ENCODE measurements at places on chromosomes 12 and 14.

DNA sequence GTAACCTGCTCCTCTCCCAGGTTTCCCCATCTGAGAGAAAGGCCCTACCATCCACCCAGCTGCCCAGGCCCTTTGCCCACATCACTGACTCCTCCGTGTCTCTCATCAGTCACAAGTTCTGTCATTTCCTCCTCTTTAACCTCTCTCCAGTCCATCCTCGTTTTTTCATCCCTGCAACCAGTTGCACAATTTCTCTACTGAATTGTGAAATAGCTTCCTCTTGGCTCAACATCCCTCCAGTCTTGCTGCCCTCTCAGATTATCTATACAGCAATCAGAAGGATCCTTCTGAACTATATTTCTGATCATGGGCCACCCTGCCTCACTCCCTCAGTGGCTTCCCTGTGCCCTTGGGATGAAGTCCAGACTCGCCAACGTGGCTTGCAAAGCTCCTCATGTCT lies 6.8 kb downstream of the FAM161B start:
- DNase-seq, result no peak

- no peak for DNase-seq
These were observed 29.6 kb downstream of the EEA1 start for GRCh38 chr12:92899386-92900001.

DNA sequence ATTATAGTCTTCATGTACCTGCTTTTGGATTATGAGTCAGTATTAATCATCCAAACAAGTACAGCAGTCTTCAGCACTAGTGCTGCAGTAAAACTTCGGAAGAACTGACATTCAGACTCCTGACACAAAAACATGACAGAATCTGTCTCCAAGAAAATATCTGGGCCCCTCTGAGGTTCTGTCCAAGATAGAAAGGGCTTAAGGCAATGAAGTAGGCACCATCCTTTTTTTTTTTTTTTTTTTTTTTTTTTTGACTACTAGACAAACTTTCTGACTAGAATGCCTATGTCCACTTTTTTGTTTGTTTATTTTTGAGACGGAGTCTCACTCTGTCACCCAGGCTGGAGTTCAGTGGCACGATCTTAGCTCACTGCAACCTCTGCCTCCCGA lies 112.5 kb downstream of the MED13L start:
- no peak for DNase-seq

GRCh38 chr12:96190413-96191108 lies 3.6 kb upstream of the ELK3 start:
- DNase-seq, result no peak

DNA sequence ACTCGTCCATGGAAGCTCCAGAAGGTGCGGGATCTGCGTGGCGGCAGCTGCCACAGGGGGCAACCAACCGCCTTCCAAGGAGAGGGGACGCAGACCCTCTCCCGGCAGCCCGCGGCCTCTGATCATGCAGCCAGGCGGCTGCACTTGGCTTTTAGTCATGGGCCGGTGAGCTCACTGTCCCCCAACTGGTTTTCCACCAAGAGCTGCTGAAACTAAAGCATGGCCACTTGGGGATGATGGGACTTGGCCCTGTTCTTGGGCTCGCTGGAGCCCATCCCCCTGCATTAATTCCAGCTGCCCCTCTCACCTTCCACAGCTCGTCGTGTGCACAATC lies 39.1 kb downstream of the CCDC85C start:
- no peak for DNase-seq

- DNase-seq, result no peak
These were observed 400.5 kb downstream of the ETNK1 start for GRCh38 chr12:23025372-23026016.

DNA sequence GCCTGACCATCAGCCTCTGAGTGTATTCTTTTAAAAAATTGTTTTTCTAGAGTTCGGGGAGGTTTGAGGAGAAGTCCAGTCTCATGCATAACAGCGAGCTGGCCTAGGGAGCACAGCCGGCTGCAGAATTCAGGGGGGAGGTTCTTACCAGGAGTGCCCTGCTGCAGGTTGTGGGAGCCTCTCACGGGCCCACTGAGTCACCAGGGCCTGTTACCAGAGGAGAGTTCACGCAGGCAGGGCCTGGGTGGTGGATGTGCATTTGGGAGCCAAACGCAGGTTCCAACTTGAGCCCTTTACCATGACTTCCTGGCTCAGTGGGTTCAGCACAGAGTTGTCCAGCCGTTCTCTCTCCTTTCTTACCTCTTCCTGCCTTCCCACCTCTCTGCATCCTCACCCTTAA lies 14.4 kb downstream of the CD9 start:
- DNase-seq, result no peak

GRCh38 chr12:122951406-122951805 lies 14.9 kb downstream of the ABCB9 start:
- DNase-seq, result no peak

DNA sequence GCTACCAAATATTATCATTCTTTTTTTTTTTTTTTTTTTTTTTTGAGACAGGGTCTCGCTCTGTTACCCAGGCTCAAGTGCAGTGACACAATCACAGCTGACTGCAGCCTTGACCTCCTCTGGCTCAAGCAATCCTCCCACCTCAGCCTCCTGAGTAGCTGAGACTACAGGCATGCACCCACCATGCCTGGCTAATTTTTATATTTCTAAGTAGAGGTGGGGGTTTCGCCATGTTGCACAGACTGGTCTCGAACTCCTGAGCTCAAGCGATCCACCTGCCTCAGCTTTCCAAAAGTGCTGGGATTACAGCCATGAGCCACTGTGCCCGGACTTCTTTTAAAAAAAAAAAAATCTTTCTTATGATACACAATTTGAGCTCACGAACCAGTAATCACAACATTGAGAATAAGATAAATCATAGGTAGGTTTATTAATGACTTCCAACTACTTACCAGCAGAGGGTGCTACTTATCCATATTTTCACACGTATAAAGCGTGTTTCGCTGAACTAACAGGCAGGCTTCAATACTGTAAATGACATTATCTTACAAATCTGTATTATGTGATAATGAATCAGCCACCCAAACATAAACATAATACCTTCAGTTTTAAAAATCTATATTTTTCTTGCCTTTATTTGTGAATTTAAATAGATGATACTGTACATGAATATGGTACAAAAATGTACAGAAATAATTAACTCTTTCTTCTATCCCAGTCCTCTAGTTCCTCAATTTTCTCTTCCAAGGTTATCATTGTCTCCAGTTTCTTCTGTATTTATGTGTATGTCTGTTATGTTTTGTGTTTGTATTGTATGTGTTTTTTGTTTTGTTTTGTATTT lies 42.5 kb upstream of the BCAT1 start:
- DNase-seq, result no peak

- DNase-seq, result no peak
These were observed 86.2 kb downstream of the HELB start for GRCh38 chr12:66388517-66388916.

DNA sequence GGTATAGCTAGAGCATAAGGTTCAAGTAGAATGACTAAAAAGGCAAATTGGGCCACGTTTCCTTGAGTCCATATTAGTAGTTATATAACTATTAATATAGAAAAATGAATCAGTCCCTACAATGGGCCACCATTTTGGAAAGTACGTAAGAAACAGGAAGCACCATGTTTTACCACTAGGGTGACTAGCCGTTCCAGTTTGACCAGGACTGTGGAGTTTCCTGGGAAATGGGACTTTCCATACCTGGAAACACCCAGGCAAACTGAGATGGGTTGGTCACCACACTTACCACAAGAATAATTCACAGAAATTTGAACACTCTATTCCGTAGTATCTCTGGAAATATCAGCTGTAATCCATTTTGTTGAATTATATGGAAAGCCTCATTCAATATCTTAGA lies 2.1 kb upstream of the MAGOHB start:
- no peak for DNase-seq

DNA sequence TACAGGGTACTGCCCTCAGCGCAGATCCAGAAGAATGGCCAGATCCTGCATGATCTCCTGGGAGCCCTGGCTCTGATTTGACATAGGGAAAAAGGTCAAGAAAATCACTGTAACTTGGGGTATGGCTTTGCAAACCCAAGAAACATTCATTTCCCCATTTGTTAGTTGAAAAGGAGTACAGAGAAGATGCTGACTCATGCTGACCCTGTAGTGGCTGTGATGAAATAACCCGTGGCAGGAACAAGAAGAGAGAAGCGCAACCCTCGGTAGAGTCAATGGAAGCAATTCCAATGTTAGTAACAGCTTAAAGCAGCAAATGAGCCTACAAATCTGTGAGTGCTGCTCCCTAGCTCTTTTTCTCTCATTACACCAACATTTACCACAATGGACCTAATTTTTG lies 281.6 kb upstream of the NPAS3 start:
- DNase-seq, result no peak

DNA sequence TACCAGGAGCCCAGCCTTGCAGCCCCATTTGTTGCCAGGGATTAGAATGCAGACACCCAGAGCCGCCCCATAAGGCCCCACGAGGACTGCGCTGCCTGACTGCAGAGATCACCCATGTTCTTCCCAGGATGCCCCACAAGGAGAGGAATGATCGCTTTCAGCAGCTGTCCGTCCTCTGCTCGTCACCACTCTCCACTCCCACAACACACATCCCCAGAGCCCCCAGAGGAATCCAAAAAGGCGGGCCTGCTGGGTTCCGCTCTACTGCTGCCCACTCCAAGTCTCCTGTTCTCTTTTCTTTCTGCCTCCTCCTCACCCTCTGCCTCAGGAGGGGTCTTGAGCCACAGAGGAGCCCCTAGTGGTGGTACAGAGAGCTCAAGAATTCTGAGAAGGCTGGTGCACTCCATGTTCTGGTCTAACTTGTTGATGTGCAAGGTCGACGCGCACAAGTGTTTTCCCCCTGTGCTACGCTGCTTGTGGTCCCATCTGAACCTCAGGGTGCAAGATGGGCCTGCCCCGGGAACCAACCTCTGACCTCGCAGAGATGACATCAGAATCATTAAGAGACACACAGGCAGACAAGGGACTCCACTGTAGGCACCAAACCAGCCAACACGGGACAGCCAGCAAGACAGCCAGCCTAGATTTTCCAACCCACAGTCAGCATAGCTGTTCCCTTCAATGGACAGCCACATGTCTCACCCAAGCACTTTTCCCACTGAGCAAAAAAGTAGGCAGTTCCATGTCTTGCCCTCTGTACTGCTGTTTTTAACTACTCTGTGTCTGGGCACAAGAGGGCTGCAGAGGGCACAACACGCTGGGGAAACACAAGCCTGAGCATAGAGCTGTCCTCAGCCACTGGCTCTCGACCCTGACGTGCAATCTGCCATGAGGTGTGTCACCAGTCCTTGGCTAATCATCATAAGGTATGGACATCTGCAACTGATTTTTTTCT lies 29.9 kb downstream of the PXN start:
- no peak for DNase-seq

- no peak for DNase-seq
These were observed 484 bp downstream of the PPP1CC start for GRCh38 chr12:110742096-110742717.

DNA sequence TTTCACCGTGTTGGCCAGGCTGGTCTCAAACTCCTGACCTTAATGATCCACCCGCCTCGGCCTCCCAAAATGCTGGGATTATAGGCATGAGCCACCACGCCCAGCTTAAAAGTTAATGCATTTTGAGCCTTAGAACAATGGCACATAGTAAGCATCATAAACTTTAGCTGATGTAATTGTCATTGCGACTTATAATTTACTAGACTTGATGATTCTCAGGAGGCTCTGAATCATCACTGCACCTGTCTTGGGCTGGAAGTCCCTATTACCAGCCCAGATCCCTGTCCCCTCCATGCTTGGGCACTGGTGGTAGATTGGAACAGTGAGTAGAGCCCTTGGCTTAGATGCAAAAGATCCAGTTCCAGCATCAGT lies 26.1 kb downstream of the KMT5A start:
- DNase-seq, result no peak

Data from stimulated activated CD4-positive, alpha-beta T cell treated with anti-CD3 and anti-CD28 coated beads, Interleukin-2, amount 100 ng/mL, for 4 hours (primary cell).